ENCODE measurements at places on chromosomes 7 and 10.

DNA sequence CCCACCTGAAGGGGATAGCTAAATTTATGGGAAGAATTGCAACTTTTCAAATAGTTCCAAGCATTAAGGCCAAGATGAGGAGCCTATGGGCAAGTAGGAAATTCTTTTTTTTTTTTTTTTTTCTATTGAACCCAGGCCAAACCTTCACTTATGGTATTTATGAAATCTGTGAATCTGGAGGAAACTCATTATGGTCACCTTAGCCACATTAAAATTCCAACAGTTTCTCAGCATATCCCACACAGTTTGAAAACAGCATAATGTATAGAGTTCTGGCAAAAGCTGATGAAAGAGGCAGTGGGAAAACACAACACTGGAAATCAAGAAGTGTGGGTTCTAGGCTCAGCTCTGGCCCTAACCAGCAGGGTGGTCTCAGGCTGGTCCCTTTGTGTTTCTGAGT is 236.9 kb downstream of the PTEN start:
- DNase-seq: no peak

DNA sequence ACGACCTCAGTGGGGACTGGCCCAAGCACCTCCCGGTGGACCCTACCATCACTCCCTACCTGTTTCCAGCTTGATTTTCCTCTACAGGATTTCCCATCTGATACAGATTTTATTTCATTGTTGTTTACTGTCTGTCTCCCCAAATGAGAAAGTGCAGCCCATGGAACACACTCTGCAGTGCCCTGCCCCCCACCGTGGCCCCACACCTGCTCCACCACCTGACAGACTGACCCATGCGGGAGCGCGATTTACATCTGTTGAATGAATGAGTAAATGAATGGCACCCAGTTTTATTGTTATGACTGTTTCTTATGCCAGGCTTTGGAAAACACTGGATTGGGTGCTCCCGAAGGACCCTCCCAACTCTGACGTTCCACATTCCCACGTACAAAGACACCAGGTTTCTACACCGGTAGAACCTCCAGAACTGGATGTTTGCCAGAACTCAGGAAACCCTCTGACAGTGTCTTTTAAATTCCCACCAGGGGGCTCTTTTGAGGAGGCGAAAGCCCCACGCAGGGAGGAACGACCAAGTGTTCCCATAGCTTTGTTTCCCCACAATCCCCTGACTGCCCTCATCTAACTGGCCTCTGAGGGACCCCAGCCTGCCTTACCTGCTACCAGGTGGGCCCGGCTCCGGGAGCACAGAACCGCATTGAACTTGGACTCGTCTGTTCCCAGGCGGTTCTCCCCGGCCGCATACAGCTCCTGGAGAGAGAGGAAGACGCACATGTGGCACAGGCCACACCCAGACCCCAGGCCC is 29.0 kb downstream of the PLAC9 start:
- peak; percentile 8 for DNase-seq

DNA sequence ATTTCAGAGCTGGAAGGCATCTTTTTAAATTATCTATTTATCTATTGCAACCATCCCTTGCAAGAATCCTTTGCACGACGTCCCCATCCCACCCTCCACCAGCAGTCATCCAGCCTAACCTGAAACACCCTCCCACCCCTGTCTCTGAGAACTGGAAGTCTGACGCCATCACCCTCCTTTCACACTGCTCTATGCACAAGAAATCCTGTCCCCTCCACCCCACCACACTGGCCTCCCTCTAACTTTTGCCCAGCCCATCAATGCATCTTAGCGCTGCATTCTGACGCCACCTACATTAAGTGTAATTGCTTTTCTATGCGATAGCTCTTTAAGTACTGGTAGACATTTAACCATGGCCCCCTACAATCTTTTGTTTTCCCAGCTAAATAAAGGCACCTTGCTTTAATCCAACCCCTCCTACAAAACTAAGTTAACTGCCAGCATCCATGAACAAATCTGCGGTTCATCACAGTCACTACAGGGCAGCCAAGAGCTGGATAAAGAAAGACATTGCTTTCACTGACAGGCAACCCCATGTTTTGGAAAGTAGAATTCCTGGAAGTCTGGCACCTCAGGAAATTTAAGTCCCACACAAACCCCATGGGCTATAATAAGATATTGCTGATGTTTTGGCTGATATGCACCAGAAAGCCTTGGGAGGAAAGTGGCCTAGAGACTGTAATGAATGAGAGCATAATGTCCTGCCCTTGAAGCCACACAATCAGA is 128.0 kb downstream of the GLI3 start:
- DNase-seq: no peak

GRCh38 chr7:123275036-123275753 is 75.4 kb upstream of the SLC13A1 start:
- no peak for DNase-seq

DNA sequence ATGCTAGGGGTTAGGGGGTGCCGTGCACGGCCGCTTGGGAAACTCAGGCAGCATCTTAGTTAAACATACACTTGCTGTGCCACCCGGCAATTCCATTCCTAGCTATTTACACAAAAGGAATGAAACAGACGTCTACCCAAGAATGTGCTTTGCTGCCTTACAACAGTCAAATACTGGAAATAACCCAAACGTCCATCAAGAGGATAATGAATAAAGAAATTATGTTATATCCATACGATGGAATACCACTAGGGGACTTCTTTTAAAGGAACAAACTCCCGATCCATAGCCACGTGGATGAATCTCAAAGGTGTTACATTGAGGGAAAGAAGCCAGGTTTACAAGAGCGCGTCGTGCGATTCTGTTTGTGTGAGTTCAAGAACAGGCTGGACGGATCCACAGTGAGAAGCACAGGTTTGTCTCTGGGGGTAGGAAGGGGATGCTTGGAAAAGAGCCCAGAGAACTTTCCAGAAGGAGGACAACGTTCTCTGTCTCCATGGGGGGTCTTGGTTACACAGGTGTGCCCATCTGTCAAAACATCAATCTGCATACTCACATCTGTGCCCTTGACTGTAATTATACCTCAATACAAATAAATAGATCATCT is 41.8 kb downstream of the STK32C start:
- DNase-seq: no peak
